ENCODE measurements at places on chromosomes 5 and 9. TPM values are rescaled to one million over a fixed set of nuclear protein-coding genes. Genes with fewer than 3 reads are reported as not detected.

Gene CTNND2
- not detected for total RNA-seq

Gene TSSK1B
- 0.21 TPM for total RNA-seq

Gene INSL6
- not detected for total RNA-seq

Gene C9orf153
- total RNA-seq: 0.48 TPM

Gene GPRIN1
- total RNA-seq: 9.6 TPM

Gene ARID3C
- 0.64 TPM for total RNA-seq

Gene CDKN2A
- total RNA-seq: 0.64 TPM

Gene ZFP2
- 1.5 TPM for total RNA-seq

Gene CKMT2
- not detected for total RNA-seq

Gene HK3
- total RNA-seq: not detected

Gene FRRS1L
- total RNA-seq: not detected

Gene HRCT1
- total RNA-seq: 0.85 TPM

Gene BTNL3
- total RNA-seq: not detected

Gene SLC4A9
- 0.21 TPM for total RNA-seq

Gene MARCOL
- not detected for total RNA-seq

Gene IL4
- not detected for total RNA-seq

Gene CLIC3
- 4.0 TPM for total RNA-seq

Gene CXXC5
- total RNA-seq: 47.0 TPM

Gene PCDHB5
- 0.64 TPM for total RNA-seq

Gene COL27A1
- 1.9 TPM for total RNA-seq

Gene AP3B1
- 22.9 TPM for total RNA-seq

Data from tracheal epithelial cell (primary cell).